Pancreas (tissue), 10 donors: ENCODE measurements at places on chromosomes 5 and 9.

DNA sequence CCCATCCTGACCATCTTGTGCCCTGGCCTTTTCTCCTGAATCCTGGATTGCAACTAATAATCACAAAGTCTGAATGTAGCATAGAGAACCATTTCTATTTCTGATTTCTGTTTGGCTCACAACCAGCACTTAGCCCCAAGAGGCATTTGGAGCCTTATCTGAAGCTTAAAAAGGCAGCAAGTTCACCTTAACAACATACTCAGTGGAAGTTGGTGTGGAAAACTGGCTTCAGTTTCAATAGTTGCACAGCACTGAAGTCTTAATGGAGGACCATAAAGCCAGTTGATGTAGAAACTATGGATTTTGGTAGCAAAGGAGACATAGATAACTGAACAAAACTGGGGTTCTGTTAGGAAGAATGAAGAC is 574.1 kb downstream of the PSAT1 start:
- DNase-seq: no peak

- no peak for DNase-seq
Measured at GRCh38 chr5:74660140-74660539, 19.6 kb upstream of the ENC1 start.

DNA sequence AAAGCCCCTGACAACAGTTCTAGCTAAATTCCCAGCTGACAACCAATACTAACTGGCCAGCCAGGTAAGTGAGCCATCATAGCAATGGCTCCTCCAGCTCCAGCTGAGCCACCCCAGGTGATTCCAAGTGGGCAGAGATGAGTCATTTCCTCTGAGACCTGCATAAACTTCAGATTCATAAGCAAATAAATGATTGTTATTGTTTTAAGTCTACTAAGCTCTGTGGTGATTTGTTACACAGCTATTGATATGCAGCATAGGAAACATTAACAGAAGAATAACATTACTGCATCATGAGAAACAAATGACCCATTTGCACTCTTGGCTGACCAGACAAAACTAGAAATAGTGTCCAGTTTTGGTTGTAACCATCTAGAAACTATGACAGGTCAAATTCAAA is 60.3 kb downstream of the TTC39B start:
- no peak for DNase-seq

DNA sequence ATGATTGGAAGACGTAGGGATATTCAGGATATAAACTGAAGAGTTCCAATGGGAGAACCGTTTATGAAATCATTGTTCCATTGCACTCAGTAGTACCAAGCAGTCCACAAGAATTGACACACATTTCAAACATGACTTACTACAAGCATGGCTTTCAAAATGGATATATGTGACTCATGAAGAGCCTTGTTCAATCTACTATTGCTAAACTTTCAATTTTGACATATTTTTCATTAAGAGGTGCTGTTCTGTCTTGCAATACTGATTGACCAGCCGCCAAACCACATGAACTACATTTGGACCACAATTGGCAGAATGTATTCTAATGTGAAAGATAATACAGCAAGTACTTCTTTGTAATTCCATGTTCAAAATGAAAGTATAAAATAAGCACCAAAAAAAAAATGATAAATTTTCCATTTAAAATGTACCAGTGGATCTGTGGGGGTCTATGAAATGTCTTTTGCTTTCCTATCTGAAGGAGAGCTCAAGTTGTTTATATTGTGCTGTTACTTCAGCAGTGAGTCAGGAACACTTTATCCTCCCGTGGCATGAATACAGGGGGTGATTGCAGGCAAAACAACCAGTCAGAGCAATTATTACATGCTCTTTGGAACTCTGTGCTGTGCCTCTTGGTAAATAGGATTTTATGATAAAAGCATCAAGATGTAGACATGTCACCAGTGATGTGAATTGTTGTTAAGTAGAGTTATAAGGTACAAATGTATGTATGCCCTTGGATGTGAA is 366.0 kb downstream of the ARRDC3 start:
- no peak for DNase-seq
